ENCODE measurements at places on chromosomes 2 and 18.

- no peak for DNase-seq
Measured at GRCh38 chr18:72700961-72701710, 157.0 kb upstream of the CBLN2 start.

DNA sequence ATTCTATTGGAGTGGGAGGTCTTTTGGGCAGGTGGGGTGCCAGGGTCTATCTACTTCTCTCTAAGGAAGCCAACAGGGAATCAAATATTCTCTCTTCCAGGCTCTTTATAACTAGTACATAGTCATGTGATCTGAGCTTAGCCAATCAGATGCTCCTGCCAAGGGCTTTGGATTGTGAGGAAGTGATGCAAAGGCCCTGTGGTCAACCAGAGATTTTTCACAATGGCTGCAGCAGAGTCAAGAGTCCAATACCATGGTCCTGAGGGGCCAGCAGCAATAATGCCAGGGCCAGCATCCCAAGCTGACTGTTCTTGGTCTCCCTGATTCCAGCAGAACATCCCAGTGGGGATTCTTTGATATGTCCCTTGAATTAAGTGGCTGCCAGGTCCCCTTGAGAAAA is 8.4 kb upstream of the C2orf72 start:
- no peak for DNase-seq

DNA sequence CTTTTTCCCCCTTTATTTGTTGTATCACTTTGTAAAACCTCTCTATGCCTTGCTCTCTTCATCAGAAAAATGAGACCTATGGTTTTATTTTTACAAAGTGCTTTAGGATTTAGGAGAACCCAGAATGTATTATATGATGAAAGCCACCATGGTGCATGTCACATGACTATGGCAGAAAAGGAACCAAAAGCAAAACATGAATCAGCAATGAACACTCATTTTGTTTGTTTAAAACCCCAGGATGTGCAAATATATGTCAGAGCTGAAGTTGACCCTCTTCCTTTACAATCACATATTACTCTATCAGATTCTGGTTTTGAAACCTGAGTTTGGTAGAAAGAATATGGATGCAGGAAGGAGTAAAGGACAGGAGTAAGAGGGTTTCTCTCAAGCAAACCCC is 70.0 kb downstream of the FIGN start:
- no peak for DNase-seq

DNA sequence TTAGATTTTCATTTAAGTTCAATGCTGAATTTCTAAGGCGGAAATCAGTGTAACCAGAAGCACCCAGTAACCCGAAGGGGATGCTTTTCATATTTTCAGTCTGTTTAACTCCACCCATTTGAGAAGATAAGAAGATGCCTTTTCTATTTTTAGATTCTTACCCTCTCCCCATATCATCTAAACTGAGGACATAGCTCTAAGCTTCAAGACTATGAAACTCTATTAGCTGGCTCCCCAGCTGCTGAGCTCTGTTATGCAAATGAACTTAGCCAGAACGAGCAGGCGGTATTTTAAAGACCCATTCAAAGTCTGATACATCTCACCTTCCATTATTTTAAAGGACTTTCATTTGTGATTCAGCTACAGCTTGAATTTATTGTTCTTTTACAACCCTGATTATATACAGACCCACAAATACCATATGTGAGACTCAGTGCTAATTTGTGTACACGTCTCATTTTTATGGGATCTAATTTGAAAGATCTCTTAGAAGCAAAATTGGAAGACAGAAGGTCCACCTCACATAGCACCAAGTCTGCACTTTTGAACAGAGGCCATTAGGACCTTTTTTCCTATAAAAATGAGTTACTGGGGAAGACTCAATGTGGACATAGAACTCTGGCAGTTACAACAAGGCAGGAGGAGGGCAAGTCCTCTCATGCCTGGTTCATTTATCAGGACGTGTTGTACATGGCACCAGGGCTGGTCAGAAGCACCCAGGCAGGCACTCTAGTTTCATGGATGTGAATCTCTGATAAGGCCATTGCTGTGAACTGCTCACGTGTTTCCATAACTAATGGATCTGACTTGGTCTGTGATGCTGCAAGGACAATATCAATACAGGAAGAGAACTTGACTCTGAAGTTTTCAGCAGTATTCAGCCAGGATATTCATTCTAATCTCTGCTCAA is 16.3 kb downstream of the CDC42EP3 start:
- DNase-seq: no peak

DNA sequence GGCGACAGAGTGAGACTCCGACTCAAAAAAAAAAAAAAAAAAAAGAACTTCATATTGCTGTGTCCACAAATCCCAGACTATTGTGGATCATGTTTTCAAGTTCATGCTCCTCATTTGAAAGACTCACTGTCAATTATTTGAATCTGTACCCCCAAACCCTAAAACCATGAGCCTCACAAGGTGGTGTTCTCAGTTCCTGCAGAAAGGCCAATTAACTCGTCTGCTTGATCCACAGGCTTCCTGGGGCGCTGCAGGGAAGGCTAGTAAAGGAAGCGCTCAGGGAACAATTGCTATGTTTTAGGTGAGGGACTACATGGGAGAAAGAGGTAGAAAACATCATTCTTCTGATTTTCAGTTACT is 396.8 kb upstream of the NETO1 start:
- no peak for DNase-seq

DNA sequence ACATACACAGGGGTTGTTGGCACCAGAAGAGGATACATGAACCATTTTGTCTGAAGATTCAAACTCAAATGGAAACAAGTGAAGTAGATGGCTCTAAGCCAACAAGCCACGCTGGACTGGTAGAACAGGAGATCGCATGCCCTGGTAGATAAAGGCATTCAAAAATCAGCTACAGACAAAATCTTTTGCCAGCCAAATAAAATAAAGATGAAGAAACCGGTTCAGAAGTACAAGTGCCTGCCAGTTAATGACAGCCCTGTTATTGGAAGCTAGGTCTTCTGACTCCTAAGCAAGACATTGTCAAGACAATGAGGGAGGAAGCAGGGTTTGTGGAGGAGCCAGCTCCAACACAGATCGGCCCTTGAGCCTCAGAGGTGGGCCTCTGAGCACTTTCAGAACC is 52.3 kb downstream of the EHD3 start:
- DNase-seq: no peak

- no peak for DNase-seq
Measured at GRCh38 chr2:218821605-218822211, 9.9 kb downstream of the PRKAG3 start.

DNA sequence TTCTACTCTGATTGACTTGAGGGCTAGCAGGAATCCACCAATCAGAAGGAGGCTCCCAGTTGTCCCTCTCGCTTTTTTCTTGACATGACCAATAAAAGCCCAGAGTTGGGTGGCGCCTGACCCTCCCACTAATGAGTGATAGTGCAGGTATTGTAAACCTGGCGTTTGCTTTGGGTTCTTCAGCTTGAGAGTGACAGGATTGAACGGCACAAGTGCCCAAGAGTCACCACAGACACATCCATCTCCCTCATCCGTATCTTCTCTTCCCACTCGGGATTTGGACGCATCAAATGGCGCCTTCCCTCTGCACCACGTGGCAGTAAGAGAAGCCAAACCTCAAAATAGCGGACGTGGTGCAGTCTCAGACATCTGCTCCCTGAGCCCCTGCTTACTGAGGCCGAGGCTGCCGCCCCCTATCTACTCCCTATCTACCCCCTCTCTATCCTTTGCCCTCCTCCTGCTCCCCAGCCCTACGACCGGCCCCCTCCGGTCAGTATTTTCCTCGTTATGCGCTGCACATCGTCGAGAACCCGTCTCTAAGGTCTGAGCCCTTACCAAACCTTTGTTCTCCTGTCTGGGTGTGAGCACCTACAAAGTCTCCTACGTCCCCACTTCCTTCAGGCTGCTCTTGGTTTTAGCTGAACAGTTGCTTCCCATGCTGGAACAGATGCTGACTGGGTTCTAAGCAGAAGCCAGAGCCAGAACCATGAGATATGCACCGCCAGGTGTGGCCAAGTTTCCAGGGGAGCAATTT is 881 bp upstream of the FAM161A start:
- peak; percentile 88 for DNase-seq

- no peak for DNase-seq
Measured at GRCh38 chr2:161223139-161223732, 63.0 kb downstream of the TANK start.

GRCh38 chr2:43293744-43294695 is 67.6 kb upstream of the ZFP36L2 start:
- DNase-seq: no peak

- no peak for DNase-seq
Measured at GRCh38 chr2:238203973-238204683, 633 bp upstream of the ILKAP start.

DNA sequence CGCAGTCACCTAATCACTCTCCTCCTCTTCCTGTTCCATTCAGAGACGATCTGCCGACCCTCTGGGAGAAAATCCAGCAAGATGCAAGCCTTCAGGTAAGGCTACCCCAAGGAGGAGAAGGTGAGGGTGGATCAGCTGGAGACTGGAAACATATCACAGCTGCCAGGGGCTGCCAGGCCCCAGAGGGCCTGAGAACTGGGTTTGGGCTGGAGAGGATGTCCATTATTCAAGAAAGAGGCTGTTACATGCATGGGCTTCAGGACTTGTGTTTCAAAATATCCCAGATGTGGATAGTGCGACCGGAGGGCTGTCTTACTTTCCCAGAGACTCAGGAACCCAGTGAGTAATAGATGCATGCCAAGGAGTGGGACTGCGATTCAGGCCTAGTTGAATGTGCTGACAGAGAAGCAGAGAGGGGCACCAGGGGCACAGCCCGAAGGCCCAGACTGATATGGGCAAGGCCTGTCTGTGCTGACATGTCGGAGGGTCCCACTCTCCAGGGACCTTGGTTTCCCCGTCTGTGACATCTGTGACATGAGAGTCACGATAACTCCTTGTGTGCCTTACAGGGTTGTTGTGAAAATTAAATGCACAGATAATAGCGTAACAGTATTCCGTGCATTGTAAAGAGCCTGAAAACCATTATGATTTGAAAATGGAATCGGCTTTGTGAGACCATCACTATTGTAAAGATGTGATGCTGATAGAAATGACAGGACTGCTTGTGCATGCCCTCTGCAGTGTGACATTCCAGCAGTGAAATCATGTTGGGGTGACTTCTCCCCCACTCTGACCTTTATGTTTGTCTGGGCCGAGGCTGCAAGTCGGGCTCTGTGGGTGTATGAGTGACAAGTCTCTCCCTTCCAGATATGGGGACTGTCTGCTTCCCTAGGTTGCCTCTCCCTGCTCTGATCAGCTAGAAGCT is 510 bp downstream of the IL1RN start:
- no peak for DNase-seq

DNA sequence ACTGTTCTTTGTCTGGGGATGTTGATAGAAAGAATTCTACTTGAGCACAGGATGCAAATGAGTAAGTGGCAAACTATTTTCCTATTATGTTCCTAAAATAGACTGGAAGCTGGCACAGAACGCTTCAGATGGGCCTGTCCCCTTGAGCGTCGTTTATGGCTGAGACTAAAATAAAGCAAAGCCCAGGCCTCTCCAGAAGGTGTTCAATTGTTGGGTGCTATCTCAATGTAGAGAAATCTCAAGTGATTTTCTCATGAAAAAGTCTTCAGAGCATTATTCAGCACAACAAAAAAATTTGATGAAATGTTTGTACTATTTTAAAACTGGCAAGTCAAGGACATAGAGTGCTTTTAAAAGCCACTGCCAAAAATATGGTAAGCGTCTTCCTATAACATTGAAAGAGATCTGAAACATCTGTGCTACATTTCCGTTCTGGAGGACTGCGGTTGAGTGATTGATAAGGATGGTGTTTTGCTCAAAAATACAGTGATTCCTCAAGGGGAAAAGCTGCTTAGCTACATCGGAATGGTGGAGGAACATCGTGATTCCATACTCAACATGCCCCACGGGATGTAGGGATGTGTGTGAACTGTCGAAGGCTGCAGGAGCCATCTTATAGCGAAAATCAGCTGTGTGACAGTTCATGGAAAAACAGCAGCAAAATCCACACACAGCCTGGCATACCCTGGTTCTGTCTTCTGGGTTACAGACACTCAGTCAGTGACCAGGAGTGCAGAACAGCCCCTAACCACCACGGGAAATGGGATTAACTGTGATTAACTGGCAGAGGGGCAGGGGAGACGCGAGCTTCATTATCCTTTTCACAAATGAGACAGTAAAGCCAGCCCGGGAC is 10.4 kb upstream of the LRRFIP1 start:
- DNase-seq: no peak

GRCh38 chr2:229947544-229947943 is 25.2 kb downstream of the FBXO36 start:
- DNase-seq: no peak

DNA sequence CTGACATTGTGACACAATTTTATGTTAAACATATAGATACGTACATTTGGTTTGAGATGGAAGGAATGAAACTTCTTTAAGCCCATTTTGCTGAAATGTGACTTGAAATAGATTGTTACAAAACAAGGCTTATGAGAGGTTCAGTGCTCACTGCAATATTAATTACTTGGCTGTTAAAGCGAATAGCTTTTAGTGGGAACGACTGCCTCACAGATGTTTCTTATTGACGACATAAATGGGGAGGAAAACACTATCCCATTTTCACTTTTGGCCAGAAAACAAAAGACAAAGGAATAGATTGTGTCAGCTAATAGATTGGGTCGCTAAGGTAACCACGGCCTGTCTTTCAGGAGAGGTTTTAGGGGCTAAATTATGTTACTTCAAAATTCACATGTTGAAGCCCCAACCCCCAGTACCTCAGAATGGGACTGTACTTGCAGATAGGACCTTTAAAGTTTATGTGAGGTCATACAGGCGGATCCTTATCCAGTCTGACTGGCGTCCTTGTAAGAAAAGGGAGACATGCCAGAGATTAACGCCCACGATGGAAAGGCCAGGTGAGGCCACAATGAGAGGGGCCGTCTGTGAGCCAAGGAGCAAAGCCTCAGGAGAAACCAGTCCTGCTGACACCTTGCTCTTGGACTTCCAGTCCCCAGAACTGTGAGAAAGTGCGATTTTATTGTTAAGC is 10.8 kb downstream of the INPP1 start:
- DNase-seq: no peak

- DNase-seq: no peak
Measured at GRCh38 chr2:55052129-55053061, 2.1 kb upstream of the RTN4 start.

DNA sequence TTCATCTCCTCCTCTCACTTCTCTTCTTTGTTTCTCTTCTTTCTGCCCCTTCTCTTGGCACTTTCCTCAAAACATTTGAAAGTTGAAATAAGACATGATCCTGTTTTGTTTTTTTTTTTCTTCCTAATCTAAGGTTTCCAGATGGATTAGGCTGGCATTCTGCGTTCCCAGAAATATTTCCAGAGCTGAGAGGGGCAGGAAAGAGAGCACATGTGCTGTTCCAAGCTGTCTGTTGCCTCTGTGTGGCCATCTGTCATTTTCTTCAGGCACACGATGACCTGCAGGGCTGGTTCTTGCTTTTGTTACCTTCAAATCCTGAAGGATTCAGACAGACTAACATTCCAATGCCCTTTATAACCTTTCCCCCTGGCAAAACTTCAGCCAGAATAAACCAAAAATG is 142.9 kb downstream of the RNF144A start:
- no peak for DNase-seq

DNA sequence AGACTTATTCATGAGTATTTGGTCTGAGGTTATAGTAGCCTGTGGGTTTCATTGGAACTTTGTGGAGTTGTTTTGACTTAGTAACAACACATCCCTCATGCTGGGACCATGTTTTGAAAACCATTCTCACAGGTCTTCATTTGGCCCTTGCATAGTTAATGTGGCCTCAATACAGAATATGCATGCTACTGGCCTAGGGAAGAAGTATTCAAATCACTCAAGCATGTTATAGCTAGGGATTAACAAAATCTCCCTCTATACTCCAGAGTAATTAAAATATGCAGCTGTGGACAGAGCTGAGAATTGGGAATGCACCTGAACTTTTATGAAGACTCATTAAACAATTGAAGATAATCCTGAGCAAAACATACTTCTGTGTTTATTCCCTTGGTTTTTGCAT is 325.5 kb upstream of the CHAC2 start:
- no peak for DNase-seq
